ENCODE measurements at places on chromosomes 13 and 19.

- DNase-seq: no peak
Measured at GRCh38 chr13:25167382-25168174, 4.5 kb downstream of the AMER2 start.

- DNase-seq: peak; percentile 39
Measured at GRCh38 chr19:12838886-12839756, 806 bp downstream of the MAST1 start.

- DNase-seq: no peak
Measured at GRCh38 chr13:100208626-100209025, 119.7 kb downstream of the PCCA start.

DNA sequence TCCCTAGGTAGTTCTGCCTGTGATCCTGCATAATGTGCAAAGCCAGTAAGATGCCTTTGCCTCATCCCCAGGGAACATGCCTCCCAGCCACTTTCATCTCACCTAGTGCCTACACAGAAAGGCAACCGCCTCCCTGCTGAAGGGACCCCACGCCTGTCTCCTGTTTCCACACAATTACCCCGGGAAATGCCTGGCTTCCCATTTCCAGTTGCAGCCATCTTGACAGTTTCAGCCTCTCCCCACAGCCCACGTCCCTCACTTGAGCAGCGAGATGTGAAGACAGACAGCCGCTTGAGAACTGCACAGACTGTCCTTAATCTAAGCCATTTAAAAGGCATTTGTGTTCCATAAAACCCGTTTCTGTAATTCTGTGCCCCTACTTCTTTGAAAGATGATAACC is 4.7 kb upstream of the UQCRFS1 start:
- DNase-seq: no peak

- no peak for DNase-seq
Measured at GRCh38 chr13:111317571-111318345, 2.7 kb upstream of the TEX29 start.

- DNase-seq: no peak
Measured at GRCh38 chr19:1116726-1117581, 13.2 kb downstream of the GPX4 start.

DNA sequence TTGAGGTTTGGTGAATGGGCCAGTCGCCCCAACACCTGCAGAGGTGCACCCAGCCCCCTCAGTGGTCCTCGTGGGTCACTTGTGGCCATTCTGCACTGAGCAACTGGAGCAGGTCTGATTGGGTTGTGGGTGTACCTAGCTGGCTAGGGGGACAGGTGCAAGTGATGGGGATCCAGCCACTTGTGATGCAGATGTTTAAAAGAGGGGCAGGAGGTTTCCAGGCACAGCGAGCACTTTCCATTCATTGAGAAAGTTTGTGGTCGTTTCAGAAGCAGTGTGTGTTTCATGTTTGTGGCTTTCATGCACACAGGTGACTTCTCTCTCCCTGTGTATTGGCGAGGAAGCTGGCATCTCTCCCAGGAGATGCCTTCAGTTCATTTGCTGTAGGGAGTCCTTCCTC is 34.7 kb downstream of the TSSK6 start:
- DNase-seq: no peak

GRCh38 chr19:16113727-16114126 is 2.0 kb downstream of the RAB8A start:
- DNase-seq: no peak

DNA sequence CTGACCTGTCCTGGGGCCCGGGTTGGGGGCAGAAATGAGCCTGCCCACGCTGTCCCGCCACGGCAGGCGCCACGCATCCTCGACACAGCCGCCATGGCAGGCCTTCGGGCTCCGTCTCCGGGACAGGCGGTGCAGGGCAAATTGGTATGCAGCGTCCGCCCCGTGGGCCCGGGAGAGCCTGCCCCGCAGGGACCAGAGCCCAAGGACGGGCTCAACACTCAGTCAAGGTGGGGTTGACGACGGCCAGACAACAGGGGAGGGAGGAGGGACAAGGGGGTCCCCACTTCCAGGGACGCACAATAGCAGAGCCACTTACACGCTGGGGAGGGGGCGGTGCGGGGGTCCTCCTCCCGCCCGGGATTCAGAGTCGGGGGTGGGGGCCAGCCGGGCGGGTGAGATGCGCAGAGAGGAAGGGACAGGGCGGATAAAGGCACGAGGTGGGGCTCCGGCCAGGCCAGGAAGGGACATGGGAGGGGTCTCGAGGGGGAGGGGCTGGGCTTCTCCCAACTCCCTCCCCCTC is 1.2 kb downstream of the CTXN1 start:
- DNase-seq: no peak

- no peak for DNase-seq
Measured at GRCh38 chr13:21796066-21796465, 125.2 kb downstream of the FGF9 start.

DNA sequence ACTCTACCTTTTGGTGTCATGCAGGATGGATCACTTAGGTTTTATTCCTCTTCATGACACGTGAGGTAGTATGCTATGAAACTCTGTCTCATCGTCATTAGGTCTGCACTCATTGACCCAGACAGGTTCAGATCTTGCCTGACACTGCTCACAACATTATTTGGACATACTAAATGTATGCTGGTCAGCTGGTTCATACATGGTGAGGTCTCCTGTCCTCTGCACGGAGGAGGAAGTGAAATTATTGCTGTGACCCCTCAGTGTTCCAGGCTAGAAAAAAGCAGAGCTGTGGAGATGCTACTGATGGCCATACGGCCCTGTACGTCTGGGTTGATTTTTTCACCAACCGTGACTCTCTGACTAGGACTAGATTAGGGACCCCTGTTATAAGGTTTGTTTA is 35.8 kb downstream of the LATS2 start:
- no peak for DNase-seq

- no peak for DNase-seq
Measured at GRCh38 chr13:107480130-107480529, 735.2 kb downstream of the LIG4 start.

- DNase-seq: no peak
Measured at GRCh38 chr19:36182612-36183244, 30.5 kb upstream of the COX7A1 start.

DNA sequence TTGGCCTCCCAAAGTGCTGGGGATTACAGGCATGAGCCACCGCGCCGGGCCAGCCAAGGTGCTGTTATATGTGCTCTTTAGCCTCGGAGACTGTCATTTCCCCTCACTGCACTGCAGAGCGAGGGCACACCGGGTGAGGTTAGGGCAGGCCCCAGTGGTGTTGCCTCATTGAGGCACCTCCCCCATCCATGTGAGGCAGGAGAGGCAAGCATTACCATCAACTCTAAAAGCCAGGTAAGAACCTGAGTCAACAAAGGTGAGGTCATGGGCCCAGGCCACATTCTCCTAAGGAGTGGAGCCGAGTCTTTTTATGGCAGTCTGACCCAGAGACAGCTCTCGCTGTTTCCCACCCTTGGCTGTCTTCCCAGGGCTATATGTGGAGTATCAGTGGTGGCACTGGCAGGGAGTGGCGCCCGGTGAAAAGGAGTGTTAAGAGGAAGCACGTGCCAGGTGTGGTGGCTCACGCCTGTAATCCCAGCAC is 10.9 kb downstream of the B3GNT8 start:
- DNase-seq: no peak

- peak; percentile 41 for DNase-seq
Measured at GRCh38 chr13:44768239-44768638, 192.1 kb upstream of the TSC22D1 start.

DNA sequence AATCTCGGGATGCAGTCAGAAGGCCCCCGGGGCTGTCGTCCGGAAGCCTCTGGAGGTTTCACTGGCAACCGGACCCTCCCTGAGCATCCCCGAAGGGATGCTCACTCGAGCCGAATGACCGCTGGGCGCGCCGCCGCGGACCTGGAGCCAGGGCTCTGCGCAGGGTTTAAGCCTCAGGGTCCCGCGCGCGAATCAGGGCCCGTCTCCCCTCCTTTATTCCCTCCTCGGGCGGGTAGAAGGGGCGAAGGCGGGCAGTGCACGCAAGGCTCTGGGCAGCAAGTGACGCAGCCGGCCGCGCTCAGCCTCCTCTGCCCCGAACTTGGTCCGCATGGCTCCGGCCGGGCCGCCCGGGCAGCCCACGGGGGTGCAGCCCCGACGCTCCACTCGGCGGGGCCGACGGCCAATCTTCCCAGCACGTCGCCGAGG is 572 bp downstream of the SHISA2 start:
- DNase-seq: no peak

DNA sequence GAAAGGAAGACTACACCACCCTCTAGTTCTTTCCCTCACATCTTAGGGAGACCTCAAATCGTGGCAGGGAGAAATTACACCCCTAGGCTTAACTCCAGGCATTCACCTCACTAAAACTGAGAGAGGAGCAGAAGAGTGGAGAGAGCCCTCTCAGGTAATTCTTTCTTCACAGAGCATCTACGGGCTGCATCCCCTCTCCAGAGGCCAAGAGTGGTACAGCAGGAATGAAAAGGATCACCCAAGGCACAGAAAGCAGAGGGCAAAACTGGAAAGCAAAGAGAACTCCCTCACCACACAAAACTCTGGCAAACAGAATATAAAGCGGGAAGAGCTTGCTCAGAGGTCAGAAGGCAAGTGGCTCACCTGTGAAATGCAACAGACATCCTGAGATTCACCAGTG is 661.2 kb downstream of the TBC1D4 start:
- DNase-seq: no peak

GRCh38 chr13:114115191-114115671 is 17.2 kb downstream of the RASA3 start:
- peak; percentile 60 for DNase-seq

DNA sequence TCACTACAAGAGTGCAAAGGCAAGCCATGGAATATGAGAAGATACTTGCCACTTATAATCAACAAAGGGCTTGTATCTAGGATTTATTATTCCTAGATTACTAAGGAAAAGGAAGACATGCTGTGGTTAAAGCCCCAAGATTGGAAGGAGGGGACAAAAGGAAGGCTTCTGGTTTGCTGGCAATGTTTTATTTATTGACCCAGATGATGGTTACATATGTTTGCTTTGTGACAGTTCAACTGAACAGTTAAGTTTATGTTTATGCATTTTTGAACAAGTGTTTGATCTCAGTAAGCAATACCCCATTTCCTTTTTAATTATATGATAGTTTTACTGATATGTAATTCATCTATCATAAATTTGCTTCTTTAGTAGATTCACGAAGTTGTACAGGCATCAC is 40.3 kb downstream of the CDADC1 start:
- DNase-seq: no peak

GRCh38 chr19:48094129-48094854 is 16.3 kb downstream of the PLA2G4C start:
- no peak for DNase-seq

DNA sequence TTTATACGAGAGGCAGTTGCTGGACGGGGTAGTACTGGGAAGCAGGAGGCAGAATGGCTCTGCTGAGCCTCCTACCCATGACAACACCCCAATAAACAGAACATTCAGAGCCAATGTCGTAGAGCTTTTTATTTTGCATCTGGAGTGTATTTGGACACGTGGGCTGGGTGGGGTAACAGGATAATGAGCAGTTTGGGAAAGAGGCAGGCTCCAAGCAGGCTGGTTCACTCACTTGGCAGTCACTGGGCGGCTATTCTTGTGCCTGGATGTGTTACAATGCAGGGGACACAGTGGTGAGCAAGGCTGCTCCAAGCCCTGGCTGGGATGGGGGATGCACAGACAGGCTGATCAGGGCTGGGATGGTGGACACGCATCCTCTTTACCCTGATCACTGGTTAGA is 9.5 kb downstream of the ACTMAP start:
- no peak for DNase-seq

- no peak for DNase-seq
Measured at GRCh38 chr19:35759697-35760096, 1.7 kb downstream of the PROSER3 start.

- no peak for DNase-seq
Measured at GRCh38 chr19:29292153-29292552, 79.2 kb upstream of the UQCRFS1 start.

DNA sequence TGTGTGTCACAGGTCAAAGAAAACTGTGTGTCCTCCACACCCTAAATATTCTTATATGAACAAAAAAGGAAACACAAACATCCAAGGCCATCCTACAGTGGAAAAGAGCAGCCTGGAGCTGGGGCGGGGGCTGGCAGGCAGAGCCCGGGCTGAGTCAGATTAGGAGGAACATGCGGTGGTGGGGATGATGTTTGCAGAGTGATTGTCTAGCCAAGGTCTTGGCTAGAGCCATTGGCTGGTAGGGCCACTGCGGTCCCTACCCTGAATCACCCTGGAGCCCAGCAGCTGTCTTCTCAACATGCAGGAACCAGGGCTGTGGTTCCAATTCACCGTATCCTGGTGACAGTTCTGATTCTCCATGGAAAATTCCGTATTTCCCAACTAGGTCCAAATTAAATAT is 439.5 kb downstream of the FGF9 start:
- DNase-seq: no peak

DNA sequence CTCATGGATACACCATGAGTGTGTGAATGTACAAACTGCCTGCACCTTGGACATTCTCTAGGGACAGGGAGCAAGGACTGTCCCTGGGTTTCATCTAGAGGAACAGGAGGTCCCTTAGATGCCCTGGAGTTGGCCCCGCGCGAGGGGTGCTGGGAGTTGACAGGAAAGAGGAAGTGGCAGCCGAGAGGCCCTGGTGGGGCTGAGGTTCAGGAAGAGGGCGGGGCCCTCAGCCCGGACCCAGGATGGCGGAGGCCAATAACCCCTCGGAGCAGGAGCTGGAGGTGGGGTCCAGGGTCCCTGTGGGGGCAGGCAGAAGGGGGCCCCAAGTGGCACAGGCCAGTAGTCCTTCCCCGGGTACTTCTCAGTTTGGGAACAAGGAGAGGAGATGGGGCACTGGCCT is 6.9 kb downstream of the PKN1 start:
- DNase-seq: peak; percentile 78

DNA sequence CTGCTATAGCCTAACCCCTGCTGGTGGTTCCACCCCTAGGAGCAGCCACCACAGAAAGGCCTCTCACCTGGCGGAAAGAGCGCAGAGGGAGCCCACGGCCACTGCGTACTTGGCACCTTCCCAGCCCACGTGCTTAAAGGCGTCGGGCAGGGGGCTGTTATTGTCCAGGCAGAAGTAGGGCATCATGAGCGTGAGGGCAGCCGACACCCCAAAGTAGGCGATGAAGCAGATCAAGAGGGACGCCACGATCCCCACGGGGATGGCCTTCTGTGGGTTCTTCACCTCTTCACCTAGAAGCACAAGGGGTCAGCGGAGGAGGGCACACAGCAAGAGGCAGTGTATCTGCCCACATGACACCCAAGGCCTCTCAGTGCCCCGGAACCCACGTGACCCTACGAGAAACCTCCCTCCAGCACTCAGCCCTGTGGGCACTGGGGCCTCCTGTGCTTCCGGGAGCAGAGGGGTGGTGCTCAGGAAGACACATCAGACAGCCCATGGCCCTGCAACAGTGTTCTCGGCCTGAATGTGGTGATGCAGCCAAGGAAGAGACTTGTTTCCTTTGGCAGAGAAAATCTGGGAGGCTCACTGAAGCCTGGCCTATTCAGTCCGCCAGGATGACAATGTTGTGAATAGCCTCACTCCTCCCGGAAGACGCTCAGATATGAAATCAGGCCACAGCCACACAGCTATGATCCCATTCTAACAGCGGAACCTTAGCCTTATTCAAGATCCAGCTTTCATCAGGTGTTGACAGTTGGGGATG is 72.1 kb downstream of the SLC7A1 start:
- DNase-seq: no peak

GRCh38 chr13:48210178-48210577 is 22.8 kb upstream of the ITM2B start:
- DNase-seq: no peak
